ENCODE measurements at places on chromosomes 1 and 21.

DNA sequence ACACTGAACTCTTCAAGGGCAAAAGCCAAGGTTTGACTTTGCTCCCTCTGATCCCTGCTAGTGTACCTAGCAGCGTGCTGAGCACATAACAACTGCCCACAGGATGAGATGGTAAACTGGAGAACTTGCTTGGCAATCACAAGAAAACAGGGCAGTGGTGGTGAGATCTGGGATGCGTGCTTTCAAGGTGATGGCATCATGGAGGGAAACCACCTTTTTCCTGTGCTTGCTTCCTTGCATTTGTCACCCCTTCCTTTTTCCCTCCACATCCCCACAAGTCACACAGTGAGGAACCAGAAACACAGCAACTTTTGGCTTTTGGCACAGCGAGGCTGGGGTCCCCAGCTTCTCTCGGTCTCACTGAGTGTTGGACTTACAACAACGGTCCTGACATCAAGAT, 31.4 kb upstream of the BECN2 start:
- no peak for DNase-seq

DNA sequence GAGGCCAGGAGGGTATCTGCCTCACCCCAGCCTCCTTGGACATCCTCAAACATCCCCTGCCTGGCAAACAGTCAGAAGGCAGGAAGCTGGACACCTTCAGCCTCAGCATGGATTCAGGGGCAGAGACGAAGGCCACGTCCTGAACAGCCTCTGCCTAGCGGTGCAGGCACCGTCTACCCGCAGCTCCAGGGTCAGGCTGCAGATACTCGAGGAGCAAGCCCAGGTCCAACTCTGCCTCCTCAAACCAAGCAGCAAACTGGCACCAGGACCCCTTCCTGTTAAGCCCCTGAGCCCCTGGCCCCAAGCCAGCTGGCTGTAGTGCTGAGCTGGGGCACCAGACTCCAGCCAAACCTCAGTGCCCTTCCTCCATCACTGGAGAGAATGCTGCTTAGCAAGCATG, 494.7 kb downstream of the NPHP4 start:
- DNase-seq = no peak

GRCh38 chr1:29884740-29885139, 648.4 kb downstream of the PTPRU start:
- DNase-seq = no peak

DNA sequence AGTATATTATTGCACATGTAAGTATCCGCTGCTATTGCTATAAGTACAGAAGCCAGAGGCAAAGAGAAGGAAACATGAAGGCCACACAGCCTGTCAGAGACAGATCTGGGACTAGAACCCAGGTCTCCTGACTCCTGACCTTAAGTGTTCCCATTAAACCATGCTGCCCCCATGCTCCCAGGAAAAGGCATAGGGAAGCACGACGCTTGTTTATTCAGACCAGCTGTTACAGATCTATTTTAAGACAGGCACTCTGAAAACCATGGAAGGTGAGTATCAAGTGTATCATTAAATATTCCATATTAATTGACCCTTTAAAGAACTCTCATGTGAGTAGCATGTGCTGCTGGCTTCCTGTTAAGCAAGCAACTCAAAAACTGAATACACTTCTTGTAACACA, 11.4 kb downstream of the VAV3 start:
- DNase-seq = no peak

- no peak for DNase-seq
These were observed 334.7 kb downstream of the AMY1C start for GRCh38 chr1:104084380-104084779.

- DNase-seq = peak; percentile 56
These were observed 8.3 kb downstream of the RHOC start for GRCh38 chr1:112698366-112699310.

- DNase-seq = no peak
These were observed 749 bp downstream of the EXOSC10 start for GRCh38 chr1:11098931-11099309.

- DNase-seq = no peak
These were observed 23.7 kb downstream of the HMGCS2 start for GRCh38 chr1:119745034-119745433.

DNA sequence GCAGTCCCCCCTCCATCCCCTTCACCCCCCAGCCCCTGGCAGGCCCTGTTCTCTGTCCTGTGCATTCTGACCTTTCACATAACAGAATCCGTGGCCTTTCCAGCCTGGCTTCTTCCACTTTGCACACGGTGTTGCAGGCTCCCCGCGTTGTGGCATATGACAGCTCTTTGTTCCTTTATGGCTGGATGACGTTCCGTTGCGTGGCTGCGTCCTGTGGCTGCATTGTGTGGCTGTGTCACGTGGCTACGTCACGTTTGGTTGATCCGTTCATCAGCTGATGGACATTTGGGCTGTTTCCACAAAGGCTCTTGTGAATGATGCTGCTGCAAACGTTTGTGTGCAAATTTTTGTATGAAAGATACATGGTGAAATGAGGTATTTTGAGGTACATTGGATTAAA, 53.3 kb downstream of the PDE9A start:
- DNase-seq = no peak
